ENCODE measurements at places on chromosomes 3 and 15. TPM values are rescaled to one million over a fixed set of nuclear protein-coding genes. Genes with fewer than 3 reads are reported as not detected.

DNA sequence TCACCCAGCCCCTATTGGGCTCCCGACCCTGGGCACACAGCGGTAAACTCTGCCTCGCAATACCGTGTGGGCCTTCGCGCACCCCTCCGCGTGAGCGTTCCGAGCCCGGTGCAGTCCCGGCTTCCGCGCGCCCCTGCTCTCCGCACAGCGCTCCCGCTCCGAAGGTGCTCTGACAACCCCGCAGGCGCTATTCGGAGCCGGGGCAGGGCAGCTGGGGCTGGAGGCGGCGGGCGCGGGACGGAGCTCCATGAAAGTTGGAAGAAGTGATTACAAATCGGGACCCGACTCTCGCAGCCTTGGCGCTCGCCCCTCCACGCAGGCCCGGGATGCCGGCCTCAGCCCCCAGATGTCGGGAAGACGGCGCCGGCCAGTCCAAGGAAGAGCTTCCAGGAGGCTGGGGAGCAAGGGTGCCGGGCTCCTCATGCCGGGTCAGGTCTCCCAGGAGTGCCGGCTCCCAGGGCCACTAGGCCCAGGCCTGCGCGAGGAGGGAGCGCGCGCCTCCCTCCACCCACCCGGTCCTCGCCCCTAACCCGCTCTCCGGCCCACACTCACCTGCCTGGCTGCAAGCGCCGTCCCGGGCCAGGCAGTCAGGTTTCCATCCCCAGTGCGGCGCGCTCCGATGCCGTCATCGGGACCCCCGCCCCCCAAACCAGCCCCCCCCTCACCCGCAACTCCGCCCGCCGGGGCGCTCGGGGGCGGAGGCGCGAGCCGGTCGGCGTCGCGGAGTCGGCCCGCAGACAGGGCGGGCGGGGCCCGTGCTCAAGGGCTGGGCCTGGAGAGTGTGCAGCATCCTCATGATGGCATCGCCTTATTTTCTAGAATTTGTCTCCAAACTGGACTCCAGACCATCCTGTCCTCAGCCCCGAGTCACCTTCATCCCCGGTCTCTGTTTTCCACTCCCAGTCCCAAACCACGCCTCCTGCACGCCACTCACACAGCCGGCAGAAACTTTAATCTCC lies at the start of gene KIF7:
TSS of gene KIF7 (minus strand) at position 621 of the 959 bp plus-strand sequence. CDS start 2,537 bp downstream, outside the sequence.
- no peak for DNase-seq

- no peak for DNase-seq
Measured at GRCh38 chr3:103657756-103658155, 1222.9 kb downstream of the ZPLD1 start.

GRCh38 chr15:89436560-89437311 lies 59.6 kb downstream of the RHCG start:
- no peak for DNase-seq

DNA sequence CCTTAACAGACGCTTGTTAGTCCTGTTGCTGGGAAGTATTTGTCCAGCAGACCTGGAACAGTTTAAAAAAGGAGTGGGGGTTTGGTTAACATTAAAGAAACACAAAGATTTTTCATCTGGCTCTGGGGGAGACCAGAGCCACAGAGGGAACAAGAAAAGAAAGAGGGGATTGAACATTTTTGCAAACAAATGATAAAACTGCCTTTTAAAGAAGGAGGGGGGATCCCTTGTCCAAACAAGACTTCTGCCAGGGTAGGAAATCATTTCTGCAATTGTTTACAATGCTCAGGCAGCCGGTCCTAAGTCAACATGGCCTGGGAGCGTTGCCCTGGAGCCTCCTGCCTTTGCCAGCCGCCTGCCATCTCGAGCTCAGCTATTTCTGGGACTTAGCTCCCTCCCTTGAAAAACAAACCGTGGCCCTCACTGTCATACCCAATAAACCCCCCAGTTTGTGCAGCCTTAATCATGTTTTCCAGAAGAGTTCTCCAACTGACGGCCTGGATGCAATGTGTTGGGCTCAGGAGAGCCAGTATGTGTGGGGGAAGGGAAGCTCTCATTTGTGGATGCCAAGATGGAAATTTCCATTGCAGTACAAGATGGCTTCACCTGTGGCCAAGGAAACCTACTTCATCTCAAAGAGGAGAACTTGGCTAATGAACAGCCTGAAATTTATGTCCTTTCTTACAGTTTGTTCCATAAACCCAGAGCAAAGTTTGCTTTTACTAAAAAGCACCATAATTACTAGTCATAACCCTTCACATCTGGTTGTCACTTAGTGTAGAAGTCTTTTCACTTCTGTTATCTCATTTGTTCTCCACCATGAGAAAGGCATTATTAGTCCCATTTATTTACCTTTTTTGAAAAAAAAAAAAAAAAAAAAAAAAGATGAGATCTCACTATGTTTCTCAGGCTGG lies 75.9 kb upstream of the RNU6-1 start:
- DNase-seq: no peak

- DNase-seq: no peak
Measured at GRCh38 chr15:101145362-101145761, 106.5 kb downstream of the CHSY1 start.

GRCh38 chr3:141312354-141313092 lies 55.8 kb upstream of the ZBTB38 start:
- DNase-seq: no peak

- no peak for DNase-seq
Measured at GRCh38 chr3:71441217-71441924, 142.2 kb downstream of the FOXP1 start.

DNA sequence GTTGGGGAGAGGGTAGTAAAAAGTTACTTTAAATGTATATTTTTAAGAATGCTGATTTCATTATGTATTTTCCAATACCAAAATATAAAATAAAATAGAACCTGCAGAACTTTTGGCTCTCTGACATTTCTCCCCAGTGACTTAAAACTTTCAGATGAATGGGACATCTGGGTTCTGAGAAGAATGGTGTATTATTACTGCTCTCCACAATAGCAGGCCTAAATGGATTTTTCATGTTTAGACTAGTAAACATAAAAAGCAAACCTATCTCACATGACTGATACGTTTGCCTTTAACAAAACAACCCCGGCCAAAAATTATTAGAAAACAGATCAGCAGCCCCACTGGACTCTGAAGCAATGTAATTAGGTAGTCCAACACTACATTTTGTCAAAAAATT lies 73.8 kb downstream of the FHIT start:
- DNase-seq: no peak

GRCh38 chr3:152524198-152525140 lies 255.7 kb downstream of the MBNL1 start:
- no peak for DNase-seq

- DNase-seq: no peak
Measured at GRCh38 chr3:159977295-159977694, 11.3 kb upstream of the IL12A start.

DNA sequence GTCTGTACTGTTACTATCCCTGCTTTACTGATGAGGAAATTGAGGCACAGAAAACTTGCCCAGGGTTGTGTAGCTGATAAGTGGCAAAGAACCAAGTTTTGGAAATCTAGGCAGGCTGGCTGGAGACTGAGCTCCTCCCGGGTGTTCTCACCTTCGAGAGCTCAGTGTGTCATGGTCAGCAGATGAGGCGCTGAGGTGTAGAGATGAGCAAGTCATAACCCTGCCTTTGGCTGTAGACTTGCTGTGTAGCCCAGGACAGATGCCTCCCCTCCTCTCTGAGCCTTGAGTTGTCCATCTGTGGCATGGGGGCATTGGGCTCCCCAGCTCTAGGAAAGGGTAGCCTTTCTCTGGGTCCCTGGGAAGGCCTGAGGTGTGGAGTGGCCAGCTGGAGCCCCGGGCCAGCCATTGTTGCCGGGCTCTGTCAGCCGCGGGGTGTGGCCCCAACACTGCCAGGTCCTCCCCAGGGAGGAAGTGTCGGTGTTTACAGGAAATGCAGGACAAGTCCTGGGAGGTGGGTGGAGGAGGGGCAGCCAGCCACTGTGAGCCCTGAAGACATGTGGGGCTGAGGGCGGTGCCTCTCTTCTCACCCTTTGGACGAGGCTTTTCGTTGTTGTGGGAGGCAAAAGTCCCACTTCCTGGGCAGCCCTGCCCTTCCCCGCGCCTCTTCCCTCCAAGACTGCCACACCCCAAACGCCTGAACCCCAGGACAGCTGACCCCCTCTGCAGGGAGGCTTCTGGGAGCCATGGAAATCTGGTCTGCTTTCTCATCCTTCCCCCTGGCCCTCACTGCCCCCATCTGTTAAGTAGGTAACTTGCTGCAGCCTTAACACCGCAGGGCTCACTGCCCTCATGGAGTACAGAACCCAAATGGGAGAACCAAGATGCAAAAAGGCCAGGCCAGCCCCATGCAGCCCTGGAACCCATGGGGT lies 29.1 kb downstream of the FGD5 start:
- no peak for DNase-seq

DNA sequence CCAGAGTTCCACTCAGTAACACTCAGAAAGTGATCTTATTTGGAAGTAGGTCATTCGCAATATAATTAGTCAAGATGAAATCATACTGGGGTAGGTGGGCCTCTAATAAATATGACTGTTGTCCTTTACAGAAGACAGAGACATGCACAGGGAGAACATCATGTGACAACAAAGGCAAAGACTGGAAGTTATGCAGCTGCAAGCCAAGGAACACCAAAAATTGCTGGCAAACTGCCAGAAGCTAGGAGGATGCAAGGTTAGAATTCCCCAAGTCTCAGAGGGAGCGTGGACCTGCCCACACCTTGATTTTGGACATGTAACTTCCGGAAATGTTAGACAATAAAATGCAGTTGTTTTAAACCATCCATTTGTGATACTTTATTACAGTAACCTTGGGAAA lies 471.5 kb upstream of the AGTR1 start:
- DNase-seq: no peak

DNA sequence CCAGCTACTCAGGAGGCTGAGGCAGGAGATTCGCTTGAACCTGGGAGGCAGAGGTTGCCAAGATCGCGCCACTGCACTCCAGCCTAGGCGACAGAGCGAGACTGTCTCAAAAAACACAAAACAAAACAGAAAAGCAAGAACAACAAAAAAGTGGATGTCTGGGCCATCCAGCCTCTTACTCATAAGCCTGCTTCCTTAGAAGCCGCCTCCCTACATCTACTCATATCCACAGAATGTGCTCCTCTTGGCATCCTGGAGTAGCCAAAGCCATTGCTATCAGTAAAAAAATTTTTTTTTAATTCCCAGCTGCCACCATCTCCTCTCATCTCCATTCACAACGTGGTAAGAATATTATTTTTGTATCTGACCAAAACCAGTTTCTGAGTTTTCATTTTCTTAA lies 10.8 kb downstream of the ZSCAN2 start:
- DNase-seq: no peak

DNA sequence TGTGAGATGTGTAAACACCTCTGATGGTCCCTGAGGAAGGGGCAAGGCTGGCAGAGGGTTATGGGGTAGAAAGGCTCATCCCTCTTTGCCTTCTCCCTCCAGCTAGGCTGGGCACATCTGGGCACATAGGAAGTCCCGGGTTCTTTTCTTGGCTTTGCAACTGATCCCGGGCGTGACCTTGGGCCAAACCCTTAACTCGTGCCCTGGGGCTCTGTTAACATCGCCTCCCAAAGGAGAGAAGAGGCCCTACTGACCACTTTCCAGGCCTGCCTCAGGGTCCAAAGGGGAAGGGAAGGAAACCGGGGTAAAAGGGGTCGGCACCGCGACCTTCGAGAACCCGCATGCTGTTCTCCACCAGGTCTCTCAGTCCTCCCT lies 549 bp downstream of the C3orf18 start:
- DNase-seq: no peak

- DNase-seq: no peak
Measured at GRCh38 chr15:97525809-97526208, 434.7 kb upstream of the ARRDC4 start.

- no peak for DNase-seq
Measured at GRCh38 chr3:13006216-13006990, 66.8 kb downstream of the IQSEC1 start.

DNA sequence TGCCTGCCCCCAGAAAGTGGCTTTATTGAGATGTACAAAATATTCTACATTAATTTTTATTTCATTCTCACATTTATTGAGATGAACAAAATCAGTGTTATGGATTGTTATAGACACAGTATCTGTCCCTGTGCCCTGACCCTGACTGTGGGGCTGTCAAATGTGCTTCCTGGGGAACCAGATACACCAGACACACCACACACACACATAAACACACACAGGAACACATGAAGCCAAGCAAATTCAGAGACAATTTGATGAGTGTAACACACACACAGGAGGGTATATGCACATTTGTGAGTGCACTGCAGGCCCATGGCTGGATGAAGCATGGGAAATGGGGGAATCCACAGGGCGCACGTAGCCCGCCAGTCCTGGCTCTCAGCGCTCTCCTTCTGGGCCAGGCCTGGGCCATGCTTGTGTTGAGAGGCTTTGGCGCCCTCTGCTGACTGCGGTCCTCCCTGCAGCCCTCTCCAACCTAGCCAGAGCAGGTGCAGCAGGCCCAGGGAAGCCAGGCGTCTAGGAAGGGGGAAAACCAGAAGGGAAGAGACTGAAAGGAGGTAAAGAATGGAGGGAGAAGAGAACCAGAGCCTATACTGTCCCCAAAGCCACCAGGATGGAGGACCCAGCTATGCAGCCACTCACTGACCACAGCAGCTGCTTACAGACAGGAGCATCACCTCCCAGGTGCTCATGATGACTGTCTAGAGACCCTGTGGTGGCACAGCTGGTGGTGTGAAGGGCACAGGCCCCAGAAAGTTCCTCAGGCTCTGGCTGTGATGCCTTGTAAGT lies 18.0 kb upstream of the LOXL1 start:
- peak; percentile 55 for DNase-seq

DNA sequence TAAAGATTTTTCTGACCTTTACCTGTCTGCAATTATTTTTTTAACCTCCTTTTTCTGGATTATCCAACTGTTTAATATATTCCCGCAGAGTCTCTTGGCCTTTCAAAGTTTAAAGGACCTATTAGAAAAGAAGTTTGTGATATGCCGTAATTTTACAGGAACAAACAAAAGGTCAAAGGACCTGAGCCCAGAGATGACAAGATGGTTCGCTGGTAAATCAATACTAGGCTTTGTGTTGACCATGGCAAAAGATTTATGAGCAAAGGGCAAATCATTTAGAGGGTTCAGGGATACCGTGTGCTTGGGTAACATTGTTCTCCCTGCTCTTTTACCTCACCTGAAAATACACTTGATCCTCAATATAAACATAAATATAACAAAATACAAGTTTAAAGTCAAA lies 923.5 kb downstream of the ROBO1 start:
- DNase-seq: no peak

GRCh38 chr3:50388016-50388719 lies 28.8 kb upstream of the TMEM115 start:
- DNase-seq: no peak

GRCh38 chr3:43254125-43254524 lies 32.2 kb upstream of the SNRK start:
- no peak for DNase-seq

- DNase-seq: no peak
Measured at GRCh38 chr15:80662129-80662528, 33.0 kb upstream of the ABHD17C start.

DNA sequence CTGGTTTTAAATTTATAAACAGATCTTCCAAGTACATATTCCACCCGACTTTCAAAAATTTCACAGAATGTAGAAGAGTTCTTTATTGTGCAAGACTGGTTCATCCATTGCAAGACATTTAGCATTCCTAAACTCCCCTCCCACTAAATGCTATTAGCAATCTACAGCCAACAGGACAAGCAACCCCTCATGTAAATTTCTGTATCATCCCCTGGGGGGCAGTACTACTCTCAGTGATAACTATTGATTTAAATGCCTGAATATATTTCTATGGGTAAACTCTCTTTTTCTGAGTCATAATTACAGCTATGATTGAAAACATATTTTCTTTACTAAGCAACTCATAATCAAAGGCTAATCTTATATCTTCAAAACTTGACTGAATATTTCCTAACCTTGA lies 10.7 kb upstream of the SLC15A2 start:
- DNase-seq: no peak

EXD1 gene
- total RNA-seq: not detected

COL6A5 gene
- not detected for total RNA-seq

ILDR1 gene
- 0.28 TPM for total RNA-seq

ZNF639 gene
- 34.3 TPM for total RNA-seq

AP2M1 gene
- total RNA-seq: 240 TPM

TUSC7 gene
- not detected for total RNA-seq

Measured in activated T-helper 2 cell treated with anti-CD3 and anti-CD28 coated beads, Interferon-gamma antibody, Interleukin-2, Interleukin-4, amounts not matched to agents 10 μg/mL and 5 μg/mL and 100 μg/mL, durations not matched to agents 14 hours and 24 hours and 36 hours (primary cell).